ENCODE measurements at places on chromosomes 1 and 21. TPM values are rescaled to one million over a fixed set of nuclear protein-coding genes. Genes with fewer than 3 reads are reported as not detected.

GRCh38 chr1:111585447-111586086, 34.0 kb upstream of the RAP1A start:
- no peak for DNase-seq

DNA sequence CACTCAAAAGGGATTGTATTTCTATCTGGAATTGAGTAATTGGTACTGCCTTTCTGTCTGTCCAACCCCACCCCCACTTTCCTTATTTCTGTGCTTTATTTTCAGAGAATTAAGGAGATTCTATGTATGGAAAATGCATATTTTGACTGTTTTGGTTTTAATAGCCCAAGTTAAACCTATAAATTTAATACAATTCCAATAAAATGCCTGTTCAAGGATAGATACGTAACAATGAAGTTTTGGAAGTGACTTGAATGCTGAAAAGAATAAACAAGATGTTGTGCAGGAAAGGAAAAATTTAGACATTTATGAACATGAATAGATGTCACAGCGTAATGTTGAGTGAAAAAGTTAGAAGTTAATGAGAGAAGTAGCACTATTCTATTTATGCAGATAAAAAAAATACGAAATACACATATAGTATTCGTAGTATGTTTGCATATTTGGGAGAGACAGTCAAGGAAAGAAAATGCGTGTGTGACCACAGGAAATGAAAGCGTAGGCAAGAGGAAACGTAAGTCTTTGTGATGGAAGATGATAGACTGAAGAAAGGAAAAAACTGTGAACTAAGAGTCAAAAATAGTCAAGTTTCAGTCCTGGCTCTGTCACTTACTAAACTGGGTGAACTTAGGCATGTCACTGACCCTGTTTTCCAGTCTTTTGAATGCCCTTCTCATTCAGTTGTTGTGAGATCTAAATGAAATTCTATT, 62.1 kb downstream of the MEF2D start:
- DNase-seq: peak; percentile 39

SPATC1L gene
- 8.7 TPM for total RNA-seq

DNA sequence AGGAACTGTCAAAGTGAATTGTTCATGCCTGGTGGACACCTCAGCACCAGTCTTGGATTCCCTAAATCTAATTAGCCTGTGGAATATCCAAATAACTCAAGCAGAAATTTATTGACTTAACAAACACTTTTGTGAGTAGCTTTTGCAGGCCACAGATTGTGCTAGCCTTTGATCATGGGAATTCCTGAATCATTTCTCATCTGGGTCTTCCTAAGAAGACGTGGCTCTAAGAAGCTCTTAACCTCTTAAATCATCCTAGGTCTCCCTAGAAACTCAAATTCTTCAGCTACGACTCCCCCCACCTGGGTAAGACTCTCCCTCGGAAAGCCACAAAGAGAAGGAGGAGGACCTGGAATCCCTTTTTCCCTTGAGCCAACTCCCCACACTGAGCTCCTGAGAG, 53.8 kb upstream of the PSEN2 start:
- DNase-seq: peak; percentile 19

EVI5 gene
- 18.9 TPM for total RNA-seq

- DNase-seq: peak; percentile 66
These were observed 2.4 kb downstream of the NTPCR start for GRCh38 chr1:232952514-232953499.

GRCh38 chr1:19974822-19975416, 4.5 kb downstream of the PLA2G2A start:
- peak; percentile 63 for DNase-seq

- DNase-seq: no peak
These were observed 17.7 kb downstream of the CD1E start for GRCh38 chr1:158371188-158371953.

DNA sequence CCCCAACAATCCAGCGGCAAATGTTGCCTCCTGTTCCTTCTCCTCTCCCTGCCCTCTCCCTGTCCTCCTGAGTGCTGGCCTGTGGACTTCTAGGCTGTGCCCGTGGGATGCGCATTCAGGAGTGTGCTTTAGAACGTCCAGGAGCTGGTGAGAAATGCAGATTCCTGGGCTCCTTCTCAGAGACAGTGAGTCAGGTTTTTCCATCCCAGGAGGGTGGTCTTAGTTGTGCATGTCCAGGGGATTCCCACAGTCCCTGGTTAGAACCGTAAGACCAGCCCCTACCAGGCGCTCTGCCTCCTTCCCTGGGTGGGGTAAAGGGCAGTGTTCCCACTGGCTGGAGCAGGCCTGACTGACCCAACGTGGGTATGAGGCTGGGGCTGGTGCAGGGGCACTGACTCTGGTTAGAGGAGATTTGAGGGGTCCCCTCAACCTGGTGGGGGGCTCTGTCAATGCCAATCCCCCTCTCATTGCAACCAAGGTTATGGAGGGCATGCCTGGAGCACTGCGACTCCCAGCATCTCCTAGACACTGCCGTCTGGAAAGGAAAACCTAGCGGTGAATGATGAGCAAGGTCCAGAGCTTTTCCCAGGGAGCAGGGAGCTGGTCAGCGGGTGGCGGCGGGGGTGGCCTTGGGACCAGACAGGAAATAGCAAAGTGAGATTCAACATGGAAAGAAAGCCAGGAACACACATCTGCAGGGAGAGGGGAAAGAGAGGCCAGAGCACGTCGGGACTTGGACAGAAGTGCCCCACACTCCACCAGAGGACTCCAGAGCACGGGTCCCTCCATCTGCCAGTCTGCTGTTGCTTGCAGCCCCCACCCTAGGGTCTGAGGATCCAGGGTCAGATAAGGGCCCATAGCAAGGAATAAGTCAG, 38.5 kb downstream of the HSPG2 start:
- DNase-seq: no peak

DNA sequence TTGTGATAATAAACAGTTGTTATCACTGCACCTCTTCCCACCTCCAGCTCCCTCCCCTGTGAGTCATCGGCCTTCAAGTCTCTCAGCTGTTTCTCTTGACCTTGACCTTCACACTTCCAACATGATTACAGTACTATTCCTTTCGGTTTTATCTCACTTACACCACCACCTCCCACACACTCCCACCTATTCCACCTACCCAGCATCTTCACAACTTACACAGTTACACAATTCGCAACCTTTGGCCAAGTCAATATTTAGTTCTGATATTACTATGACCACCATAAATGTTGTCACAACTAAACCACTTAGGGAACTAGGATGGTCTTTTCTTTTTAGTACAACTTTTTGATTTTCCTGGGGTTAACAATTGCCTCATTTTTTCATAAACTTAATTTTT, 60.2 kb downstream of the RIPK4 start:
- peak; percentile 81 for DNase-seq

DNA sequence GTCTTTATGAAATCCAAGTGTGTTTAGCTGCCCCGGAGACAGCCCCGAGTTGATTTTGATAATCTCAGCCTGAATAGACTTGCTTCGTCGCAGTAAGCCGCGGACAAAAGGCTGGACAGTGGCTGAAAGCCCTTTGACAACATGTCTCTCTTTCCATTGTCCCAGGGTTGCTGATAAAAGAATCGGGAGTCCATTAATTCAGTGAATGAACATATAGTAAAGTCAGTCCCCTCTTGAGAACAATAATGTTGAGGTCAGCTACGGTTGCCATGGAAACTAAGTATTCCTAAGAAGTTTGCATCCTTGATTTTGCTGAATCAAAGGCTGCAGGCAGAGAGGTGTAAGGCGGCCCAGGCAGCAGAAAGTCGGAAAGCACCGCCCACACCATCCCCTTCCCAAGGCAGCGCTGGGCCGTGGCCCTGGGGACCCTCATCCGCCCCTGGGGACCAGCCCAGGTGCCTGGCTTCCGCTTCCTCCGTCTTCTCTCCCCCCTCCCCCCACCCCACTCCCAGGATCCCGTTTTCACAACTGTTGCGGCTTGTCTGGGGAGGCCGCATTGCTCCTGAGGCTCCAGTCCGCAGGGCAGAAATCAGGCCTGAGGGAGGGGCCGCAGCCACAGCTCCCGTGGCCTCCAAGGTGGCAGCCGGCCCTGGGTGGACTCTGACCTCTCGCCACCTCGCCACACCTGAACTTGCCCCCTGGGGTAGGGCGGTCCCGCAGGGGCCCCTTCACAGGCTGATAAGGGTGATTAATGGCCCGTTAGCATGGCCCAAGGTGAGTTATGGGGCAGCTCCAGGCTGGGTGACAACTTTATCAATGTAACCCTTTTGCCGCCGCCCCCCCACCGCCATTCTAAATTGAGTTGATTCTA, 180.9 kb downstream of the PRDM16 start:
- no peak for DNase-seq

PPP1R8 gene
- total RNA-seq: 53.6 TPM

DNA sequence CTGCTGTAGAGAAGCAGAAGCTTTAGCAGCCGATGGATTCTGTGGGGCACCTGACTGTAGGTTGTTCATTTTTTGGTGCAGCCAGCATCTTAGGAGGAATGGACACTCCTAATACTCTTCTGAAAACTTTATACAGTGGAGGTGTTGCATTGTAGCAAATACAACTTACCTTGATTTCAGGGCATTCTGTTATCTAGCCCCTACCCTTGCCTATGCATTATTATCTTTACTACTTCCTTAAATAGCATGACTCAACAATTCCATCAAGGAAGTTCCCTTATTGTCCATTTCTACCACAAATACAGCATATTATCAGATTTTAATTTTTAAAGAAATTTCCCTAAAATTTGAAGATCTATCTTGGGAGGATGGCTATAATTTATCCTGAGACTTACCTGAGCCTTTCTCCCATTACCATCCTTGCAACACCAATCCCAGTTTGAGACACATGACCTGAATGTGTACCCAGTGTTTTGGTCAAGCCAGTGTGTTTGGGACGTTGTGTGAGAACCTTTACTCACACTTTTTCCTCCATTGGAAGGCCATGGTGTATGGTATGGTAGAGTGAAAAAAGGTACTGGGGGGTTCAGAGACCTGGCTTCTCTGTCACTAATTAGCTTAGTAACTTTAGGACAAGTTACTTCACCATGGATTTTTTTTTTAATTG, 9.2 kb downstream of the POU2F1 start:
- DNase-seq: no peak

- peak; percentile 13 for DNase-seq
These were observed 226.4 kb downstream of the DYRK1A start for GRCh38 chr21:37593015-37593414.

GRCh38 chr1:172544481-172545104, 11.6 kb downstream of the SUCO start:
- DNase-seq: no peak

GBP5 gene
- 3.4 TPM for total RNA-seq

DNA sequence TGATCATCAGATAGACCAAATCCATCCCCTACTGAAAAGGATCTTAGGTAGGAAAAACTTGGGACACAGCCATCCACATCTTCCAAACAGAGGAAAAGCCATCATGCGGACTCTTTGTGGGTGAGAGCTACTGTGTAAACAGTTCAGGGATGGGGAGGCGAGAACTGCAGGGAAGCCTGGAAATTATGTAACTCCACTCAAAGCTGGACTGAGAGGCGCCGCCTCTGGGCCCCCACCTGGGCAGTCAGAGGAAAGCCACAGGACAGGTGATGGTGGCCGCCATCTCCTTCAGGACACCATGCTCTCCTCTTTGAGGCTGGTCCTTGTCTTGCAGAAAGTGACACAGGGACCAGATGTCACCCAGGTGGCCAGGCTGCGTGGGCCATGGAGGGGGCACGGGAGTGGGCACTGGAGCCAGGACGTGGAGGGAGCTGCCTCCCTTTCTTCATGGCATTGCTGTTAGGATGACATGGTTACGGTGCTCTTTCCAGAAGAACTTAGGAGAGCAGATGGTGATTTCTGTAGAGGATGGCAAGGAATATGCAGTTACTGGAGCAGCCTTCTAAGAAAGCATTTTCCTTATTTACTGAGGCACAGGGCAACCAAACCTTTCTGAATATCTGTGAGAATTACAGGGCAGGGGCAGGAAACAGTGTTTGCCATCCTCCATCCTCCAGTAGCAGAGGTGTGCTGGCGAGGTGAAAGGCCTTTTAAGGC, 32.0 kb upstream of the TDRD10 start:
- no peak for DNase-seq

DNA sequence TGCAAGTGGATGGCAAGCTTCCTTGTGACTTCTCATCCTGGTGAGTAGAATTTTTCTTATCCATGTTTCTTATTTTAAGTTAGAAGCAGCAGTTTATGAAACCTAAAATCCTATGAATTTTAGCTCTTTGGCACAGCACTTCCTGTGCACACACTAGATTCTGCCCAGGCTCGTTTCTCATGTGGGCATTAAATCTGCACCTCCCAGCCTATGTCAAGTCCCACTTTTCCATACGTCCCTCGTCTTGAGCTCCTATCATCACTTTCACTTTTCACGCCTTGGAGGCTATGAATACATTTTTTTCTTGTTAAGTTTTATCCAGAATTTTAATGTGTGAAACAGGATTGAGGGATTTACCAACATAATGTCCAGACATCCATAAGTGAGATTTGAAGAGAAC, 142.1 kb downstream of the MRPS6 start:
- DNase-seq: no peak

DNA sequence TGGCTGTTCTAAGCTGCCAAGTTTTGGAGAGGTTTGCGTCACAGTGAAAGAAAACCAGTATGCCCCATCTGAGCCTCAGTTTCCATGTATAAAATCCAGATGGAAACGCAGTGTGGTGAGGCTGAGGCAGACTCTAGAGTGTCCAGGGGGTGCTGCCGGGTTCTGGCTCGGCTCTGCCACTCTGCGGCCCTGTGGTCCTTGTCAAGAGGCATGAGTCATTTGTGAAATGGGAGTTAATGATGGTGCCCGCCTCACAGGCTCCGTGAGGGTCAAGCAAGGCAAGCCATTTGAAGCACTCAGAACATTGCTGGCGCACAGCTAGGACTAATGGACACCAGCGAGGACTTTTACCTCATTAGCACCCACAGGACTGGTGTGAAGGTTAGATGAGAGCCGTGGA, 214.3 kb downstream of the PTPRU start:
- DNase-seq: peak; percentile 69

GRCh38 chr1:92424381-92424780, 62.3 kb downstream of the GFI1 start:
- no peak for DNase-seq

PEAR1 gene
- total RNA-seq: 0.06 TPM

GRCh38 chr21:37800057-37800455, 116.2 kb downstream of the KCNJ6 start:
- DNase-seq: no peak

DNA sequence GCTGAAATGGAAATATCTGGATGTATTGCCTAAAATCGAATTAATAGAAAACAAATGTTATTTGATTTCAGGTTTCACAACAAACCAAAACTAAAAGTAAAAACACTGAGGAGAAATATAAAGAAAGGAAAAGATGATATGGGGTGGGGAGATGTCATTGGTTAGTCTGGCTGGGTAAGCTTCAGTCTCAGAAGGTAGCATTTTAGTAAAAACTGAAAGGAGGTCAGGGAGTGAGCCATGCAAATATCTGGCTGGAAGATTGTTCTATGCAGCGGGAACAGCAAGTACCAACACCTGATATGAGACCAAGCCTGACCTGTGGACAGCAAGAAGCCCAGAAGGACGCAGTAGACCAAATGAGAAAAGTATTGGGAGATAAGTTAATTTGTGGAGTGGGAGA, 264.6 kb downstream of the LRRC40 start:
- no peak for DNase-seq

- no peak for DNase-seq
These were observed 136.0 kb downstream of the GDAP2 start for GRCh38 chr1:117793413-117793812.

CRABP2 gene
- 21.4 TPM for total RNA-seq

- no peak for DNase-seq
These were observed 10.4 kb downstream of the PRR9 start for GRCh38 chr1:153227810-153228209.

Measured in Daoy (cell line).